Lung (tissue), 17 donors: ENCODE measurements at places on chromosomes 16 and 17. TPM values are rescaled to one million over a fixed set of nuclear protein-coding genes. Genes with fewer than 3 reads are reported as not detected.

NECAB2 gene
- 0.43 TPM for polyA plus RNA-seq

DHRS7C gene
- not detected for polyA plus RNA-seq

LGALS9B gene
- 1.1 TPM for polyA plus RNA-seq

GNAO1 gene
- polyA plus RNA-seq = 0.51 TPM

CHRNE gene
- 0.61 TPM for polyA plus RNA-seq

MEIOB gene
- not detected for polyA plus RNA-seq

CIBAR2 gene
- polyA plus RNA-seq = 15.2 TPM

KRT9 gene
- not detected for polyA plus RNA-seq

ST6GALNAC1 gene
- polyA plus RNA-seq = 19.3 TPM

CORO6 gene
- polyA plus RNA-seq = 14.4 TPM

NPIPB6 gene
- polyA plus RNA-seq = 0.14 TPM

TBC1D3H gene
- 1.2 TPM for polyA plus RNA-seq

CCL14 gene
- polyA plus RNA-seq = 66.0 TPM

OTOP3 gene
- not detected for polyA plus RNA-seq

SMPD3 gene
- polyA plus RNA-seq = 1.7 TPM

ATMIN gene
- polyA plus RNA-seq = 11.8 TPM

SEBOX gene
- not detected for polyA plus RNA-seq

TOB1 gene
- polyA plus RNA-seq = 15.3 TPM

TP53TG3 gene
- polyA plus RNA-seq = not detected

SHBG gene
- 0.57 TPM for polyA plus RNA-seq

SOST gene
- polyA plus RNA-seq = 0.04 TPM

ZNF213 gene
- polyA plus RNA-seq = 10.3 TPM

CSF3 gene
- 317 TPM for polyA plus RNA-seq

EVI2A gene
- polyA plus RNA-seq = 44.9 TPM

CD300LB gene
- polyA plus RNA-seq = 1.5 TPM

IKZF3 gene
- polyA plus RNA-seq = 1.4 TPM

TLCD2 gene
- 4.4 TPM for polyA plus RNA-seq

KIF18B gene
- polyA plus RNA-seq = 0.87 TPM

CNGB1 gene
- polyA plus RNA-seq = 0.18 TPM

CCL22 gene
- 0.65 TPM for polyA plus RNA-seq

KIF2B gene
- not detected for polyA plus RNA-seq

TBC1D28 gene
- not detected for polyA plus RNA-seq

CHRNB1 gene
- polyA plus RNA-seq = 7.0 TPM

NDUFAF8 gene
- polyA plus RNA-seq = 36.7 TPM

VAT1L gene
- polyA plus RNA-seq = 0.16 TPM

SLC4A1 gene
- 0.10 TPM for polyA plus RNA-seq

AGRP gene
- 8.3 TPM for polyA plus RNA-seq

LRRC45 gene
- 19.7 TPM for polyA plus RNA-seq

NPIPA2 gene
- polyA plus RNA-seq = 0.68 TPM

NPB gene
- 0.41 TPM for polyA plus RNA-seq

PALB2 gene
- polyA plus RNA-seq = 6.3 TPM

DYNLL2 gene
- 21.8 TPM for polyA plus RNA-seq

SMIM22 gene
- polyA plus RNA-seq = 324 TPM

TMEM132E gene
- polyA plus RNA-seq = 0.02 TPM

NME3 gene
- polyA plus RNA-seq = 67.6 TPM

SCGB1C2 gene
- polyA plus RNA-seq = not detected

GGT6 gene
- 2.8 TPM for polyA plus RNA-seq

SULT1A2 gene
- 14.2 TPM for polyA plus RNA-seq

GHDC gene
- 19.3 TPM for polyA plus RNA-seq

FBXL16 gene
- polyA plus RNA-seq = 5.0 TPM

CMTM2 gene
- 14.1 TPM for polyA plus RNA-seq

NUTF2 gene
- 164 TPM for polyA plus RNA-seq

ACSM5 gene
- 1.1 TPM for polyA plus RNA-seq
